ENCODE measurements at places on chromosomes 5 and 9.

GRCh38 chr9:137437691-137438590, 3.2 kb downstream of the ENTPD8 start:
- no peak overlapping the region for H3K4me3 ChIP-seq
- DNase-seq = no peak
- no peaks in the 10 kb centered on the region for H3K36me3 ChIP-seq
- H3K4me1 ChIP-seq = no peaks in the 10 kb centered on the region

- H3K27ac ChIP-seq = no peak overlapping the region
- no peak for DNase-seq
- H3K27me3 ChIP-seq = no peaks in the 10 kb centered on the region
- no peaks in the 10 kb centered on the region for H3K4me1 ChIP-seq
- H3K4me3 ChIP-seq = no peak overlapping the region
Observed at GRCh38 chr5:32428426-32428825, 16.1 kb downstream of the ZFR start.

DNA sequence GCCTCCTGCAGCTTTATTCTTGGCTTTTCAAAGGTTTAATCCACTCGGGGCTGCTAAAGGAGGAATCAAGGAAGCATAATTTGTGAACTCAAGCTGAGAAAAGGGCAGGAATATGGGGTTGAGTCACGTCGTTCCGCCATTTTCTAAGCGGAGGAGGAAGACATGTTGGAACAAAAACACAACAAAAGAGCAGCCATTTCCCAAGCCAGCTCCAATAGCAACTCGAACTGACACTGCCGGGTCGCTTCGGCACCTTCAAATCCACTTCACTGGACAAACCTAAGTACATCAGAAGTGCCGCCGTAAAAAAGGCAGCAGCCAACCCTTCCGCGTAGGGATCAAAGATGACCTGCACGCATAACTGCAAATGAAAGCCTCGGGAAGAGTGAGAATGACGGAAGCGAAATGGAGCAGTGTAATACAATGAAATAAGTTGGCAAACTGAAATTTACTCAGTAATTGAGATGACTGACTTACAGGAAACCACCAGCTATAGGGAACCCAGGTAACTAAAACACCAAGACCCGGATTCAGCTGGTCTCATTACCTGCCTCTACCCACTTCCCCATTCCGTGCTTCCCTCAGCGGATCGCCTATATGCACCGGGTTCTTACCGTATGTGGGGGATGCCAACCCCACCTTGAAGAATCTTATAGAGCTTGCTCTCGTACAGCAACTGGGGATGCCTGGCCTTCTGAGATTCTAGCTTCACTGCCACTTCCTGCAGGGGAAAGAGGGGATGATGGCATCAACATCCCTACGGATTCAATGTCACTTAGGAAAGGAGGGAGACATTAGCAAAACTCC, 1.6 kb downstream of the CSNK1A1 start:
- no peaks in the 10 kb centered on the region for H3K4me1 ChIP-seq
- DNase-seq = peak; percentile 50
- H3K4me3 ChIP-seq = peak overlapping the region; percentile 99
- peaks cover 48% of the 10 kb centered on the region for H3K36me3 ChIP-seq
- H3K27me3 ChIP-seq = no peaks in the 10 kb centered on the region

DNA sequence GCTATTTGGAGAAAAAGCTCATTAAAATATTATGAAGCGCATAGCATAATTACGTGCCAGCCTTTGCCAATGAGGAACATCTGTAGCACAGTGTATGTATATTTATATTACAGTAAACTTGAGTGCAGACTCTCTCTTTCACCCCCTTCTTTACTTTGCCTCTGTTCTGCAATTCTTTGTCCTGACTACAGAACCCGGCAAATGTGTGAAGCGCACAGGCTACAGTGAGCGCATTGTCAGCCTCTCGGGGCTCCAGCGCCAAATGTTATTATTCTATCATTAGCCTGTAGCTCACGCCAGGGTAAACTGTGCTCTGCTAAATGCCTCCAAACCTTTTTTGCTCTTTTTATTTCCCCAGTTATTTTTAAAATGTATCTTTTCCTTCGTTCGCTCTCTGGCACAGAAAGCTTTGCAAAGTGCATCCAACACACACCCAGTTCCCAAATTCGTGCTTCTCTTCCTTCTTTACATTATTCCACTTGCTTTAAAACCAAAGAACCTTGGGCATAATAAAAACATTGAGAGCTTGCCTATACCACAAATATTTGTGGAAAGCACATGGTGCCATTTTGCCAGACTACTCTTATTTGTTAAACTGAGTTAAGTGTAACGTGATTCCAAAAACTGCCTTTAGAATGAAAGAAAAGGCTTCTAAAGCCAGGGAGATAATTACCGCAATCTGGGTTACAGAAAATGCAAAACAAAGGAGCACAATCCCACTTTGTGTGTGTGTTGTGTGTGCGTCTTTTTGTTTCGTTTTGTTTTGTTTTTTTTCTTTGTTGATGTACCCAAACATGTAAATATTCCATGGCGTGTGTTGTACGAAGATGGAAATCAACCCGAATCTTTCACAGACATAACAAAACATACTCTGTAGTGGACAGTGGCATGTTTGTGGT, 164.1 kb upstream of the MPDZ start:
- H3K36me3 ChIP-seq = no peaks in the 10 kb centered on the region
- peaks cover 2% of the 10 kb centered on the region for H3K4me1 ChIP-seq
- no peaks in the 10 kb centered on the region for H3K27me3 ChIP-seq
- H3K27ac ChIP-seq = no peak overlapping the region

DNA sequence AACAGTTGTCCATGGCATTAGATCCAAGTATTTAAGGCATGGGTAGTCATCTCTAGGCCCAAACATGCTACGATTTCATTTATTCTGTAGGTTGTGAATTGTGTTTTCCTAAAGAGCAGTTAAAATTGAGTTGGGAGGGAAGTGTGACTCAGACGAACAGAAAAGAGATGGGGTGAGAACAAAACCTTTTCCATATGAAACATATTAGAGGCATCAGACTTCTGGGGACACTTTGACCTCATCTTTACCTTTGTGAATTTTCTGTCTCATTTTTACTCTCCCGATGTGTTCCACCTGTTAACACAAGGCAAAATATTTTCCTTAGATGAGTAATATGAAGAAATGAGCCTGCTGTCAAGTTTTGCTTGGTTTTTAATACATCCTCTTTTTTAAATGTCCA, 181.3 kb downstream of the ESM1 start:
- H3K27ac ChIP-seq = no peak overlapping the region
- H3K4me3 ChIP-seq = no peak overlapping the region
- H3K4me1 ChIP-seq = no peaks in the 10 kb centered on the region
- H3K27me3 ChIP-seq = no peaks in the 10 kb centered on the region

DNA sequence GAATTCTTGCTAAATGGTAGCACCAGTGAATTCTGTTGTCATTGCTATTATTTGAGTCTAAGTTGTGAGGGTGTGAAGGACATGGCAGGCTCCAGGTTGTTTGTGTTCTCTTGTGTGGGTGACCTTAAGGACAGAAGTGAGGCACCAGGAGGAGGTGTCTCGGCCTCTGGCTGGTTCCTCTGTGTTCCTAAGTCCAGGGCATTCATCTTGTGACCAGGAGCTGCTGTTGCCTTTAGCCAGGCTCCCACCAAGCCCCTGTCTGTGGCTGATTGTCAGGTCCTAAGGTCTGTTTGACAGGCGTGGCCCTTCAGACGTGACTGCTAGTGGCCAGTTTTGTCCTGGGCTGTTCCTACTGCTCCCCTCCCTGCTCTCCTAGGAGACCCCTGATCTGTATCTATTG, 89.4 kb downstream of the ANGPTL2 start:
- no peaks in the 10 kb centered on the region for H3K4me1 ChIP-seq
- no peak overlapping the region for H3K27ac ChIP-seq
- no peak overlapping the region for H3K4me3 ChIP-seq

DNA sequence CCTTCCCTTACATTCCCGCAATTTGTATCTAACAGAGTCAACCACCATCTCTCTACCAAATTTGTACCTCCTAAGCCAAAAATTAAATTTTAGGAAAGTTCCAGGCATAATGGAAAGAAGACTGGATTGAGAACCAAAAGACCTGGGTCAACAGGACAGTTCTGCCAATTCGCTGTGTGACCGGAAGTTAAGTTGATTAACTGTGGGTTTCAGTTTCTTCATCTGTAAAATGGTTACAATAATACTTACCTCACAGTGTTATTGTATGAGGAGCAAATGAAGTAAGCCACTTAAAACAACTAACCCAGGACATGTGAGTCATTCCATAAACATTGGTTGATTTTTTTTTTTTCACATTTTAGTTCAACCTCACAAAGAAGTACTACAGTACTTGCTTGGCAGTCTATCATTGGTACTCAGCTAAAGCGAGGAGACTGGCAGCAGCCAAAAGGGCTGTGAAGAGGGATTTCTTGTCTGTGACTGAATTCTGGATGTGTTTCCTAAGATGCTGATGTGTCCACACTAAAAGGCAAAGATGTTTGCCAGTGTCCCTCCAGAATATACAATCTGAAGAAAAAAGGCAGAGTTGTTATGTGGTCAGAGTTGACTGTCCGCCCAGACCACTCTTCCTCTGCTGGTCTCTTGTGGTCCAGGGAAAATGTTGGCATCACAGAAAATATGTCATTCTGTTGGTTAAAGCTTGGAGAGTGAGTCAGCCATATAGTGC, 198.6 kb downstream of the TLE1 start:
- DNase-seq = no peak
- no peaks in the 10 kb centered on the region for H3K4me1 ChIP-seq
- no peaks in the 10 kb centered on the region for H3K27me3 ChIP-seq
- no peaks in the 10 kb centered on the region for H3K36me3 ChIP-seq
- H3K27ac ChIP-seq = no peak overlapping the region
- H3K4me3 ChIP-seq = no peak overlapping the region

- DNase-seq = peak; percentile 25
- peaks cover 50% of the 10 kb centered on the region for H3K36me3 ChIP-seq
Observed at GRCh38 chr5:142720641-142721271, 34.9 kb upstream of the FGF1 start.

- no peaks in the 10 kb centered on the region for H3K4me1 ChIP-seq
- DNase-seq = no peak
- no peak overlapping the region for H3K4me3 ChIP-seq
- no peak overlapping the region for H3K27ac ChIP-seq
- H3K27me3 ChIP-seq = no peaks in the 10 kb centered on the region
Observed at GRCh38 chr9:73474625-73475024, 323.0 kb downstream of the ANXA1 start.

DNA sequence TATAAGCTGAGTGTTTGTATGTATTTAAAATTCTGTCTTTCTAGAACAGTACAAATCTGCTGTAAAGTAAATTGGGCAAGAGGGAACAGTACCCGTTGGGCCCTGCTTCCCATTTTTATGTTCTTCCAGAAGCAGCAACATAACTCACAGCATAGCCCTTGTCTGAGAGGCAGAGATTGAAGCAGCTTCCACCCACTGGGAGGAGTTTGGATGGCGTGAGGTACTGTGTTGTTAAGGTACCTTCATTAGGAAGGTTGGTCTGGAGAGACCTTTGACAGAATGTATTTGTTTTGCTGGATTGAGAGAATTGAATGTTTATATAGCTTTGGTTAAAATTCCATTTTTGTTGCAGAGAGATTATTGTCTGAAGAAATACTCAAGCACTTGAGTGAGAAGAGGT, 24.8 kb downstream of the RAI14 start:
- no peak for DNase-seq
- H3K27me3 ChIP-seq = no peaks in the 10 kb centered on the region
- peaks cover 15% of the 10 kb centered on the region for H3K4me1 ChIP-seq
- no peaks in the 10 kb centered on the region for H3K36me3 ChIP-seq
- H3K4me3 ChIP-seq = no peak overlapping the region

DNA sequence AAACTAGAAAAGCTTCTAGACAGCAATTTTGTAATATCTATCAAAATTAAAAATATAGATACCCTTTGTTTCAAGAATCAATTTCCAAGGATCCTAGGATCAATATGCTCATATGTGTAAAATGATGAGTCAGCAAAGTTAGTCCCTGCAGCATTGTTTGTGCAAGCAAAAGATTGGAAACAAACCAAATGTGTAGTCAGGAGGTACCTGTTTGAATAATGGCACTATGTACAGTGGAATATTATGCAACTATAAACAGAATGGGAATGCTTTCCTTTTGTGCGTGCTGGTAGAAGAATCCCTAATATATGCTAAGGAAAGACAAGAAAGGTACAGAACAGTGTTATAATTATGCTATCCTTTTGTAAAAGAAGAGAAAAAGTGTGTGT, 58.5 kb upstream of the PJA2 start:
- no peaks in the 10 kb centered on the region for H3K36me3 ChIP-seq
- no peaks in the 10 kb centered on the region for H3K27me3 ChIP-seq
- DNase-seq = no peak
- no peak overlapping the region for H3K27ac ChIP-seq
- no peak overlapping the region for H3K4me3 ChIP-seq

- DNase-seq = no peak
- peaks cover 2% of the 10 kb centered on the region for H3K4me1 ChIP-seq
- H3K27me3 ChIP-seq = no peaks in the 10 kb centered on the region
- no peak overlapping the region for H3K27ac ChIP-seq
Observed at GRCh38 chr5:75009556-75010345, 42.6 kb downstream of the GCNT4 start.

DNA sequence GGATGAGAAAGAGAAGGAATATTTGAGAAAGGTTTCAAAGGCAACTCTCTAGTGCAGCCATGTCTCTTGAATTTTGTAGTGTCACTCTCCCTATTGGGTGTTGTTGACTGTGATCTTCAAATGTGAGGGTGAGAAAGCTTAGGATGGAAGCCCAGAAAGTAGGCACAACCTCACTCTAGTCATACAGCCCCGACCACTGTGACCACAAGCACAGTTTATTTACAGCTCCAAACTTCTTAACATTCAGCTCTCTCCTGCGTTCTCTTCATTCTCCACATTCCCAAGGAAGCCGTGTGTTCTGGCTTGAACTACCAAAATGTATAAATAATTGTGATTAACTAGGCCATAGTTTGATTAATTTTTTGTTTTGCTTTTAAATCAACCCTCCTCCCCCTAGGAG, 542.9 kb downstream of the LRRC70 start:
- H3K27ac ChIP-seq = no peak overlapping the region
- DNase-seq = no peak
- no peaks in the 10 kb centered on the region for H3K27me3 ChIP-seq
- no peaks in the 10 kb centered on the region for H3K4me1 ChIP-seq

DNA sequence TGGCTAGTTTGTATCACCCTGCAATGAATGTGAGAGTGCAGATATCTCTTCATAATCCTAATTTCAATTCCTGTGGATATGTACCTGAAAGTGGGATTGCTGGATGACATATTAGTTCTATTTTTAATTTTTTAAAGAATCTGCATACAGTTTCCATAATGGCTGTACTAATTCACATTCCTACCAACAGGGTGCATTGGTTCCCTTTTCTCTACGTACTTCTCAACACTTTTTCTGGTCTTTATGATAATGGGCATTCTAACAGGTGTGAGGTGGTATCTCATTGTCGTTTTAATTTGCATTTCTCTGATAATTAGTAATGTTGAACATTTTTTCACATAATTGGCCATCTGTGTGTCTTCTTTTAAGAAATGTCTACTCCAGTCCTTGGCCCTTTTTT, 927.5 kb downstream of the DTWD2 start:
- H3K36me3 ChIP-seq = no peaks in the 10 kb centered on the region
- H3K27ac ChIP-seq = no peak overlapping the region
- H3K27me3 ChIP-seq = no peaks in the 10 kb centered on the region
- H3K4me3 ChIP-seq = no peak overlapping the region
- no peak for DNase-seq

All from H9 (cell line).